ENCODE measurements at places on chromosomes 13 and 19.

DNA sequence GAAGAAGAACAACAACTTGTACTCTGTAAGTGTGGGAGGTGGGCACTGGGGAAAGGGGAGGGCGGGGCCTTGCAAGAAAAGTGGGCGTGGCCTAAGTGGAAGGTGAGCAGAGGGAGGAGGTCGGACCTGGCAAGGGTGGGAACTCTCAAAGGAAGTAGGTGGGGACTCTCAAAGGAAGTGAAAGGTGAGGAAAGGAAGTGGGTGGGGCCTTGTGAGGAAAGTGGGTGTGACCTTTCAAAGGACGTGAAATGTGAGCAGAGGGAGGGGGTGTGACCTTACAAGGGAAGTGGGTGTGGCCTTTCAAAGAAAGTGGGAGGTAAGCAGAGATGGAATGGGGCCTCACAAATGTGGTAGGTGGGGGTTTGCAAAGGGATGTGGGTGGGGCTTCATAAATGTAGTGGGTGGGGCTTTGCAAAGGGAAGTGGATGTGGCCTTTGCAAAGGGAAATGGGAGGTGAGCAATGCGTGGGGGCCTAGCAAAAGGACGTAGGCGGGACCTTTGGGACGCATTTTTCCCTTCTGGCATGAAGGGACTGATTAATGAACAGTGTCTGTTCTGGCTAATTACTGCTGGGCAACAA, 25.9 kb downstream of the ACSBG2 start:
- peak; percentile 74 for DNase-seq

GRCh38 chr19:5196832-5197231, 143.8 kb downstream of the PTPRS start:
- no peak for DNase-seq

DNA sequence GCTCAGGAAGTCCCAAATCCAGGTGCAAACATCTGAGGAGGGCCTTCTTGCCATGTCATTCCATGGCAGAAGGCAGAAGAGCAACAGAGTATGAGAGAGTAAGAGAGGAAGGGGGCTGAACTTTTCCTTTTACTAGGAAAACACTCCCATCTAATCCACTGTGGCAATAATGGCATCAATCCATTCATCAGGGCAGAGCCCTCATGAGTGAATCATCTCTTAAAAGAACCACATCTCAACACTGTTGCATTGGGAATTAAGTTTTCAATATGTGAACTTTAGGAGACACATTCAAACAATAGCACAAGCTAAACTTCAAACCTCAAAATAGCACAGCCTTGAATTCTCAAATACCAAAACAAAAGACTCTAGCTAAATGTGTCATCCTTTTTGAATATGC, 264.5 kb downstream of the KCTD12 start:
- no peak for DNase-seq

- DNase-seq: no peak
Measured at GRCh38 chr19:57512845-57513244, 13.1 kb downstream of the ZNF773 start.

DNA sequence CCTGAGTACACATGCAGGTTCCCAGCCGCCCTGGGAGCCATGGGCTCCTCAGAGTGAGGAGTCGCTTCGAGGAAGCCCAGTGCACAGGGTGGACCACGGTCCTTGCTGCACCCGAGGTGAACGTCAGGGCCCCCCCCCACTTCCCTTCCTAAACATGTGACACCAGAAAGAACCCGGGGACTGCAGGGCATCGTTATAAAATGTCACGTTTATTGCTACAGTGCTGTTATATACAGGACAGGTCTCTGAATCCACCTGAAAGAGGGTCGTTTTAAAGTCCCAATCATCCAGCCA, 3.8 kb upstream of the UQCR11 start:
- DNase-seq: peak; percentile 69

- no peak for DNase-seq
Measured at GRCh38 chr13:40215311-40215710, 451.1 kb downstream of the FOXO1 start.

- DNase-seq: no peak
Measured at GRCh38 chr13:58119351-58119750, 487.8 kb downstream of the PCDH17 start.

DNA sequence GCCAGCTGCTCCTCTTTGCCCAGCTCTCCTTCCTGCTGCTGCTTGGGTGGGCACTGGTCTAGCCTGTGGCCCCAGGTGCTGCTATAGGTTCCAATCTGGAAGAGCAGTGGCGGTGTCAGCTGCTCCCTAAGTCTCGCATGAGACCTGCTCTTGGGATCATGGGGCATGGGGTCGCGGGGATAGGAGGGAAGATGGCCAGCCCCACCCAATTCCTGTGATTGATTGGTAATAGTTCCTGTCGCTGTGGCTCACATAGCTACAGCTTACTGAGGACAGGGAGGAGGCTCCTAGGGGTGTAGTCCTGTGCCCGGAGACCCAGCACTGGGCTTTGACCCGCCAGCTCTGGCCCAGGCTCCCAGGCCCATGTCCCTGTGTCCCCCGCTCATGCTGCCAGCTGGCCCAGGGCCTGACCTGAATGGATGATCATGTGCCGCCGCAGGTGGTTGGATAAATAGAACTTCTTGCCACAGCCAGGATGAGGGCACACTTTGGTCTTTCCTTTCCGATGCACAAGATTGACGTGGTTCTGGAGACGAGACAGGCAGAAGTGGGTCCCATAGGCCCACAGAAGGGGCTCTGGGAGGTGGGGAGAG, 4.5 kb upstream of the ELAVL3 start:
- DNase-seq: no peak

DNA sequence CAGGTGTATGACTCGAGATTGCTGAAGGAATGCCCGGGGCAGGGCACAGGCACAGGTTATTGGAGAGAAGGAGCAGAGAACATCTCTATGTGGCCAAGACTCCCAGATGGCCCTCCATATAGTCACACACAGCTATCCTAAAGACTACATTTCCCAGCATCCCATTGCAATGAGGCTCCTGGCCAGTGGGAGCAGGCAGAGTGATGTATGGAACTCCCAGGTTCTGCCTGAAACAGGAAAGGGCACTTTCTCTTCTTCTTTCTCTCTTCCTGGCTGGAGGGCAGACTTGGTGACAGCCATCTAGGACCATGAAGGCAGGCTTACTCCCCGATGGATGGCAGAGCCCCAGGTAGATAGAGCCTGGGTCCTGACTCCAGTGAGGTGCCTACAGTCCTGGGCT, 13.5 kb downstream of the PPP1R13L start:
- no peak for DNase-seq

GRCh38 chr19:39647918-39648317, 7.8 kb upstream of the LGALS16 start:
- no peak for DNase-seq

GRCh38 chr13:90534617-90535370, 812.7 kb upstream of the MIR17HG start:
- DNase-seq: no peak

DNA sequence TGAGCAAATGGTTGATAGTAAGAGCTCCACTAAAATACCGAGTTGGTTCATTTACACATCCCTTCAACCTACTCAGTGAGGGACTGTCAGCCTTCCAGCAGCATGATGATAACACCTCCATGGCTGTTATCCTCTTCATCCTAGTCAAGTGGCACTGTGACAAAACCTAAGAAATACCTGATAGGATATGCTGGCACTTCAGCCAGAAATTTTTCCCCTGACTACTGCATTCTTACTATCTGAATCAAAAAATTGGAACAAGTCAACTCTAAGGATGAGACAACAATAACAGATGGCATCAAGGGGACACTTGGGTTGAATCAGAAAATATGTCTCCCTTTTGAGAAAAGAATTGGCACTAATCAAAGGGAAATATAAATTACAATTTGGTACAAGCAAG, 193.9 kb downstream of the KCTD12 start:
- no peak for DNase-seq

- DNase-seq: no peak
Measured at GRCh38 chr19:33311326-33311682, 9.0 kb upstream of the CEBPA start.

- no peak for DNase-seq
Measured at GRCh38 chr13:32165796-32166195, 134.2 kb downstream of the FRY start.

DNA sequence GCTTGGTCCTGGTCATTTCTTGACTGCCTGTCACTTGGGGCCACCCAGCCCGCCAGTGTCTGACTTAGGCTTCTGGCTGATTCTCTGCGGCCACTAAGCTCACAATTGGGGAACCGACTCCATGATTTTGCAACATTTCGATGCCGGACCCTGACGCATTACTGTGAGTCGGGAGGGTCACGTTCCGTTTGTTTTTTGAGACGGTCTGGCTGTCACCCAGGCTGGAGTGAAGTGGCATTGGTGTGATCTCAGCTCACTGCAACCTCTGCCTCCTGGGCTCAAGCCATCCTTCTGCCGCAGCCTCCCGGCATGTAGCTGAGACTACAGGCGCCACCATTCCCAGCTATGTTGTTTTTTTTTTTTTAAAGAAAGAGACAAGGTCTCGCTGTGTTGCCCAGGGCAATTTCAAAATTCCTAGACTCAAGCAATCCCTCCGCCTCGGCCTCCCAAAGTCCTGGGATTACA, 3.2 kb upstream of the ADAT3 start:
- no peak for DNase-seq

GRCh38 chr13:21231426-21231940, 55.0 kb downstream of the MRPL57 start:
- DNase-seq: no peak

- no peak for DNase-seq
Measured at GRCh38 chr19:31528261-31528660, 179.0 kb upstream of the TSHZ3 start.

- peak; percentile 91 for DNase-seq
Measured at GRCh38 chr19:13850910-13851733, 25.8 kb upstream of the NANOS3 start.

DNA sequence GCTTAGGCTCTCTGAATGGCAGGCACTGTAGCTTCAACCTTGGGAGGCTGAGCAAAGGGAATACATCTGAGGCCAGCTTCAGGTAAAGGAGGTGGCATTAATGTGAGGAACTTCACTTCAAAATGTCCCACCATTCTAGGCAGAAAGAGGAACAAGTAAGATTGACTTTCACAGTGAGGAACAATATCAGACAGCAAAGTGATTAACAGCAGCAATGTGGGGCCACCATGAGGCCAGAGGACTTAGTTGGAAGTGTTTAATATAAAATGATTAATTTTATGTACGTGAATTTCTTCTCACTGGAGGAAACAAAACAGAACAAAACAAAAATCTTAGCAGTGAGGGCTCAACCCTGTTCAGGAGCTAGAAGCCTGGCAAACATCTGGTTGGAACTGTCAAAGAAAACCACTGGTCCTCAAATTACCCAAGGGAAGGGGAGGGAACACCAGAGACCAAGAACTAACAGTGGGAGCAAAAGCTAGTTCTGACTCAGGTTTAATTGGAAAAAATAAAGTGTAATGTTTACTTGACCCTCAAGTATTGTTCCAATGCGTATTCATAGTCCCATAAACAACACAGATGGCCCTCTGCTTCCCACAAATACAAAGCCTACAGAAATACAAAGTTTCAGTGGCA, 43.9 kb upstream of the FRY start:
- no peak for DNase-seq

GRCh38 chr13:61370520-61370919, 45.1 kb downstream of the PCDH20 start:
- no peak for DNase-seq

DNA sequence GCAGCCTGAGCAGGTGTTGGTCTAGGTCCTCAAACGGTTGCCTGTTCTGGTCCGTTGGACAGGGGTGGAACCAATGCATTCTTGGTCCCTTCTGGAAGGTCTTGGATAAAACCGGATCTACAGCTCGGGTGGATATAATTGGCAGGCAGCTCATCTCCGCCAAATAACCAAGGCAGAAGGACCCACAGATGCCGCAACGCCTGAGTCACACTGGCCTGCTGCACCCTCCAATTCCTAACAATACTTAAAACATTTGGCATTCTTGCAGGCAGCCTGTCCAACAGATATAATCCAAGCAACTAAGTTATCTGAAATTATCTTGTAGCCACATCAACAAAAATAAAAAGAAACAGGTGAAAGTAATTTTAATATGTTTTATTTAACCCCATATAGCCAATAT, 59.0 kb upstream of the FGF14 start:
- no peak for DNase-seq
